ENCODE measurements at places on chromosomes 16 and 17.

DNA sequence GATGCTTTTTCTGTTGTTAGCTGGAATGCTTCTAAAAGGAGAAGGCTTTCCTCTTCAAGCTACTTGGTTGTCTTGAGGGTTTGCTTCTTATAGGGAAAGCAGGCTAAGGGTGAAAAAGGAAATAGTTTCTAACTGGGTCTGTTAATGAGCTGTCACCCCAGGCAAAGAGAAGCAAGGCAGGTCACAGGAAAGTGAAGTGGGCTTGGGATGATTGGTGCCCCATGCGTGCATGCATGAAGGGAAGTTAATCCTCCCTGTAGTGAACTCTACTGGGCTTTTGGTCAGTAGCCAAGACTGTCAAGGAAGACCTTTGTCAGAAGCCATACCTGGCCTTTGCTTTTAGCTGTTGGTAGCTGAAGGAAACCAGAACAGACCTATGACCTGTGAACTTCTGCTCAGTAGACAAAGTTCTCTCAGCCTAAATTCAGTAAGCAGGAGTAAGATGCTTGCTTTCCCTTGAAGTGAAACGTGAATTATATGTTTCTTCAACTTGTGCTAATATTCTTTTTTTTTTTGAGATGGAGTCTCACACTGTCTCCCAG, 16.5 kb downstream of the TENT4B start:
- no peak for DNase-seq

DNA sequence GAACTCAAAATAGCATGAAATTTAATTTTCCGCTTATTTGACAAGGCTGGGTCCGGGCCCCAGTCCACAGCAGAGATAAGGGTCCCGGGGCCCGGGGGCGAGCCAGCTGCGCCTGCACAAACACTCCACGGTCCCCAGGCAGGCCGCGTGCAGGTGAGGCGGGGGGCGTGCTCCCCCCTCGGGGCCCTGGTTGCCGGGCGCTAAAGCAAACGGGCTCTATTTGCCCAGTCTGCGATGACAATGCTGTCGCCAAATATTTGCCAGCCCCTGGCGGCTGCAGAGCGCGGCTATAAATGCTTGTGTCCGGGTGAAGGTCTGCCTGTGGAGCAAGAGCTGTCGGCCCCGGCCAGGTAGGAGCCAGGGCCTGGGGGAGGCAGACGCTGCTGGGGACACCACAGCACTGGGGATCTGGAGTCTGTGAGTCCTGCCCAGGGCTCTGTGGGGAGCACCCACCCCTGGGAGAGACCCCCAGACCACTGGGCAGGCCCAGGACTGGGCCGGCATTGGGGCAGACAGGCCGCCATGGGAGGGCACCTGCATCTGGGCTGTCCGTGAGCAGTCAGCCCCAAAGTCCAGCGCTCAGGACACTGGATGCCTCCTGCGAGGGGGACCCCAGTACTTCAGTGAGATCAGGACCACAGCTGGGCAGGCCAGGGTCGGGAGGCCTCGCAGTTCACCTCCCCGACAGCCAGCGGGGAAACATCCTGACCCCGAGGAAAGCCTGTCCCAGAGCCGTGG, at the start of gene PERCC1:
PERCC1 (plus strand) TSS at position 320 of the 738 bp plus-strand sequence. CDS start 1,516 bp downstream, outside the sequence.
- no peak for DNase-seq

DNA sequence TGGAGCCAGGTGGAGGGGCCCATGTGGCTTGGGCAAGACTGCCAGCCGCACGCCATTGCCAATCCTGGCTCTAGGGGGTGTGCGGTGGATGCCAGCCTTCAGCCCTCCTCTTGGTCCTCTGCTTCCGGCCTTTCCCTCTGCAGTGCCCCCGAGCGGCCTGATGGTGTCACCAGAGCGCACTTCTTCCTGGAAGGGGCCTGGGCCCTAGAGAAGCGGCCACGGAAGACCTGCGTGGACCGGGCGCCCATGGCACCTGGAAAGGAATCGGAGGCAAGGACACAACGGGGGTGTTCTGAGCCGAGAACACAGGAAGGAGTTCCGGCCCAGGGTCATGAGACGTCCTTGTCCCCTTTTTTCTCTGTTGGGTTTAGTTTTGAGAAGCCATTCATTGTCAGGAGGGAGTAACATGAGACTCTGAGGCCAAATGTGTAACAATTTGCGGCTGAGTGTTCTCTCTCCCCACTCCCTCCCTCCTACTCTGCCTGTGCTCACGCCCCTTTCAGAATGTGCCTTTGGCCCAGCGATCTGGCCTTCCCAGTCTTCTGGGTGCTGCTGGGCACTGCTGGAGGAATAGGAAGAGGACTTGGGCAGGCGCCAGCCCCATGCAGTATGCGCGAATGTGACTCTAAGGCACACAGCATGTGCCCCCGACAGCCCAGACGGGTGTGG, 92.8 kb downstream of the IRX3 start:
- DNase-seq = no peak

- no peak for DNase-seq
Observed at GRCh38 chr17:21035406-21035805, 7.4 kb downstream of the USP22 start.

- DNase-seq = no peak
Observed at GRCh38 chr17:60356940-60357339, 35.0 kb downstream of the USP32 start.

All from effector CD4-positive, alpha-beta T cell (primary cell).